ENCODE measurements at places on chromosomes 2 and 18.

GRCh38 chr2:109549016-109549590, 64.7 kb downstream of the SEPTIN10 start:
- no peak for DNase-seq

DNA sequence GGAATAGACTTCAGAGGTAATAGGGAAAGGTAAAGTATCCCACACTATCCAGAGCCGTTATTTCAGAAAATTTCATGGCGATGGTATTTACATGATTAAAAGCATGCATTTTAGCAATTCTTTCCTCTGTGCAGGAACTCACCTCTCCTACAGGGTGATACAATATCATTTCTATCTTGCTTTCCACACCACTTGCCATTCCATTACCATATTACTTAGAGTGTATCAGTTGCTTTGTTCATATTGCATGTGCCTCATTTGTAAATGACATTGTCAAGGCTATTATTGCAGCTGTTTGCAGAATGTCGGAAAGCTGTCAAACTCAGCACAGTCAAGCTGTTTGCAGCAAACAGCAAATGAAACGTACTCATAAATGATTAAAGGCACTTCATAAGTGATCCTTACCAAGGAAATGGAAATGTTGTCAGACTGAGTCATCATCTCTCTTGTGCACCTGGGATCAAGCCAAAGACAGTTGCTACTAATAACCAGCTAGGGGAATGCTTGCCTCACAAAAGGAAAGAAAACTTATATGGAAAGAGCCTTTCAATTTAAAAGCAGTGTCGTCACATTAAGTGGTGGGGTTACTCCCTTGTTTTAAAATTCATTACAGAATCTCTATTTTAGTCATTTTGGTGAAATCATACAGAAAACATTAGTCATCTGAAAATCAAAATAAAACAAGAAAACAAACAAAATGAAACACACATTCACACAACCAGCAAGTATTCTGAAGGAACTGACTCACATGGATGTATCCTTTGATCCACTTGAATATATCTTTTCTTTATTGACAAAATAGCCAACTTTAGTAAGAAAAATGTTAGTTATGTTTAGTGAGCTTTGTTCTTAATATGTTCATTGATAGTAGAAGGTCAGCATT, 1064.1 kb upstream of the CNTNAP5 start:
- no peak for DNase-seq

- DNase-seq, result no peak
Observed at GRCh38 chr2:148974095-148974494, 64.4 kb upstream of the LYPD6B start.

GRCh38 chr2:101993772-101994171, 2.0 kb downstream of the IL1R2 start:
- no peak for DNase-seq

DNA sequence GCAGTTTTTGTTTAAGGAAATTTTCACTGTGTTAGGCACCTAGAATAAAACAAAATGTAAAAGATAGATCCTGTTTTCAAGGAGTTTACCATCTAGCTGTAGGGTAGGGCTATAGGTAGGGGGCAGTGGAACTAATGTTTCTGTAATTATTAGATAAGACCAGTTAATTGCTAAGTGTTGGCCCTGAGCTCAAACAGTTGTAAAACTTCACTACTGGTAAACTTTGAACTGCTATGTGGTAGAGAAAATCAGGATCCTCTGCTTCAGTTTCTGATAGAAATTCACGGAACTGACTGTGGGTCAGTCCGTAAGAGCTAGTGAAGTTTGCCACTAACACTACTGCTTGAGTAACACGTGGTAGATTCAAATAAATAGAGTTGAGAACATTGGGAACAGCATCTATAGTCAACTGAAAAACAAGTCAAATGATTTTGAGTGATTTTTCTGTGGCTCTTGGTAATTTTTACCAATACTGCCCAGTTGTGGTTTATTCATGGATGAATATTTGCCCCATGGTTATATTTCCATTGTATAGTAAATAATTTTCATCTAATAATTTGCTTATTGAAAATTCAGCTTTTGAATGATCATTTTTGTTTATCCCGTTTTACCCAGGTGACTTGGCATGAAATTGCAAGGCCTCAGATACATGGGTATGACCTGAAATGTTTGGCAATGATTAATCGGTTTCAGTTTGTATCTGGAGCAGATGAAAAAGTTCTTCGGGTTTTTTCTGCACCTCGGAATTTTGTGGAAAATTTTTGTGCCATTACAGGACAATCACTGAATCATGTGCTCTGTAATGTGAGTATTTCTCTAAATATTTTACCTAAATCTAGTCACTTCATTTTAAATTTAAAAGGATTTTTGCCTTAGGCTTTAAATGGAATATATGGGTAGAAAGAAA, 26.4 kb downstream of the ELP2 start:
- no peak for DNase-seq

GRCh38 chr2:62501794-62502500, 4.0 kb downstream of the TMEM17 start:
- DNase-seq, result no peak

All from stimulated activated CD4-positive, alpha-beta T cell treated with anti-CD3 and anti-CD28 coated beads, Interleukin-1b, Interleukin-23, amount 100 ng/mL, for 1 hour (primary cell).